Posterior cingulate gyrus (tissue), 11 donors: ENCODE measurements at places on chromosomes 6 and 20.

GRCh38 chr6:24110417-24110816 lies 15.6 kb upstream of the NRSN1 start:
- DNase-seq: no peak

DNA sequence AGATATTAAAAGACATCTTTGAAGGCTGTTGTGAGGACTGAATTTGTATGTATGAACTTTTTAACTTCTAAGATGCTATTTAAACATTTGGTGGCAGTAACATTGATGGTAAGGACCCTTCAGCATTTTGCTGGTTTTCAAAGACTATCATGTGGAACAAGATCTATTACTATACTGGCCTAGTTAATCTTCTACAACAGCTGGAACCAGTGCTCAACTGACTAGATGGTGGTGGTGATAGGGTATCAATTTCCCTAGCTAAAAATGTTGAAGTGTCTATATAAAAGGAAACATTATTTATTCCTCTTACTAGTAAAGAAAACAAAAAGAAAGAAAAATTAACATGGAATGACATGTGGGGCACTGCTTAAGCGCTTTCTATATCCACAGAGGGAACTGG lies 195.7 kb downstream of the TASP1 start:
- no peak for DNase-seq

DNA sequence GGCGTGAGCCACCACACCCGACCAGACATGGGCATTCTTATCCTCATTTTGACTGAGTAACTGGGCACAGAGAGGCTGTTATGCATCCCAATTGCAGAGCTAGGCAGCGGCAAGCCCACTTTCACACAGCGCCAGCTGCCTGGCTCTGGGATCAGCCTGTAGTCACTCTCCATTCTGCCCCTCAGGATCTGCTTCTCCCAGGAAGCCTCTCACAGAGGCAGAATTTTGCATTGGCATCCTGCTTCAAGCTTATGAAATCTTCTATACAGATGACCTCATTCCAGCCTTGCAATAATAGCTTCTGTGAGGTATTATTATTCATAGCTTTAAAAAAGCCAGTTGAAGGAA lies 37.0 kb upstream of the IER3 start:
- no peak for DNase-seq

DNA sequence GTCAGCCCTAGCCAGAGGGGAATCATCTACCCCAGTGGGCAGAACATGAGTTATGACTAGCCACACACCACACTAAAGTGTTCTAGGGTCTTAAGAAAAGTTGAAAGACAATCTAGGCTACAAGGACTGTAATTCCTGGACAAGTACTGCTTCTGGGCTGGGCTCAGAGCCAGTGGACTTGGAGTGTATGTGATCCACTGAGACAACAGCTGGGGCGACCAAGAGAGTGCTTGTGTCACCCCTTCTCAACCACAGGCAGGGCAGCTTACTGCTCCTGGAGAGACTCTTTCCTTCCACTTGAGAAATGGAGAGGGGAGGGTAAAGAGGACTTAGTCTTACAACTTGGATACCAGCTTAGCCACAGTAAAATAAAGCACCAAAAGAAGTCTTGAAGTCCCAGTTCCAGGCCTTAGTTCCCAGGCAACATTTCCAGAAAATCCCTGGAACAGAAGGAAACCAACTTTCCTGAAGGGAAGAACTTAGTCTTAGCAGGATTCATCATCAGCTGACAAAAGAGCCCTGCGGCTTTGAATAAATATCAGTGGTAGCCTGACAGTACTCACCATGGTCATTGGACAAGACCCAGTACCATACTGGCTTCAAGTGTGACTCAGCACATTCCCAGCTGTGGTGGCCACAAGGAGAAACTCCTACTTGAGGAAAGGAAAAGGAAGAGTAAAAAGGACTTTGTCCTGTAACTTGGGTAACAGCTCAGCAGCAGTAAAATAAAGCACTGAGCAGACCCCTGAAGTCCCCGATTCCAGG lies 355.1 kb upstream of the ADGRB3 start:
- DNase-seq: no peak

- no peak for DNase-seq
These were observed 42.9 kb downstream of the ATXN1 start for GRCh38 chr6:16718356-16718755.

DNA sequence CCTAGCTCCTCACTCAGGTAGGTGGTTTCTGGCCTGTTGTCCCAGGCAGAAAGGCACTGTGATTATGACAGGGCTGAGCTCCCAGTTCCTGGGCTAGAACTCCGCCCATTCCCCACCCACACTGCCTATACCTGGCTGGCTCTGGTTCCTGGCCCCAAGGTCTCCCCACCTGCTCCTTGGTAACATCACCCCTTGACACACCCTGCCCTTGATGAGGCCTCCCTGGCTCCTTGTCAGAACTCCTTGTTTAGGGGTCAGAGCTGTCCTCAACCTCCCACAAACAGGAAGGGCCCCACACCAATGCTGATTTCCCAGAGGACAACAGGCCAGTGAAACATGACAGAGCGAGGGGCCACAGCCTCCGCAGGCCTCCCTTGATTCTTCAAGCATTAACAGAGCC lies 15.5 kb upstream of the MYMX start:
- DNase-seq: peak; percentile 41

DNA sequence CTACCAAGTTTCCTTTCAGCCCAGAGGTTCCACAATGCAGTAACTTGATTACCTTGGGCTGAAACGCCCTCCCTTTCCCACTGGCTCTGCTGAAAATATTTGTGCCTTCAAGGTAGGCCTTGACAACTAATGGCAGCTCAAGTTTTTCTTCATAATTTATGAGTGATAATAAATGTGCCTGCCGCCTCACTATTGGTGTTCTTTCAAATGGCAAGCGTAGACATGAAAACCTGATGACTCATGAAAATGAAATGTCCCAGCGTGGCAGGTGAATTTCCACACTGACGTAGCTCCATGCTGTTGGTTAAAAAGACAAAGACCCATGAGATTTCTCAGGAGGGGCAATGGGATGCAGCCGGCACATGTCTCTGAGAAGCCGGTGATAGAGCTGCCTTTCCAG lies 107.2 kb upstream of the GGTLC1 start:
- DNase-seq: no peak

GRCh38 chr6:105097288-105097687 lies 82.5 kb downstream of the POPDC3 start:
- no peak for DNase-seq

- DNase-seq: no peak
These were observed 61.4 kb upstream of the AKAP12 start for GRCh38 chr6:151178373-151178772.

GRCh38 chr6:107124934-107125348 lies 9.6 kb upstream of the BEND3 start:
- no peak for DNase-seq

DNA sequence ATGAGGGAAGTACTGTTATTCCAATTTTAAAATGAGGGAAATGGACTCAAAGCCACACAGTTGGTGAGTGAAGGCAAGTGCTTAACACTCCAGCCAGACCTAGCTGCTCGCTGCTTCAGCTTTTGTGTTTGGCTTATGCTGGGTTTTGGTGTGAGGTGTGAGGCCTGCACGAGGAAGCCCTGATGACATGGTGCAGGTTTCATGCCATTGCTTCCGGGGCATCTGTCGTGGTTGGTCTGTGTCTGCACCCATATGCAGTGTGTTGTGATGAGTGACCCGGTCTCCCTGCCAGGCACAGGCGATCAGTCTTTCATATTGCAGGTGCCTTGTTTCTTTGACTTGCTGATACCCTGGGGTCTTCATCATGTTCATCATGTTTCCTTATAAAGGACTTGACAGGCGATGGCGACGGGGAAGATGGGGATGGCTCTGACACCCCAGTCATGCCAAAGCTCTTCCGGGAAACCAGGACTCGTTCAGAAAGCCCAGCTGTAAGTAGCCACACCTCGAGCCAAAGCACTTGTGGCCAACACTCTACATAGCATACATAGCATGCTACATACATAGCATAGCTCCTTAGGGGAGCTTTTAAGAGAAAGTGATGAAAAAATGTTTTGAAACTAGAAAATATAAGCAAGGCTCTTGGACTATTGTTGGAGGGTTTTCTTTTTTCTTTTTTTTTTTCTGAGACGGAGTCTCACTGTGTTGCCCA lies 22.3 kb downstream of the DNMT3B start:
- DNase-seq: no peak

DNA sequence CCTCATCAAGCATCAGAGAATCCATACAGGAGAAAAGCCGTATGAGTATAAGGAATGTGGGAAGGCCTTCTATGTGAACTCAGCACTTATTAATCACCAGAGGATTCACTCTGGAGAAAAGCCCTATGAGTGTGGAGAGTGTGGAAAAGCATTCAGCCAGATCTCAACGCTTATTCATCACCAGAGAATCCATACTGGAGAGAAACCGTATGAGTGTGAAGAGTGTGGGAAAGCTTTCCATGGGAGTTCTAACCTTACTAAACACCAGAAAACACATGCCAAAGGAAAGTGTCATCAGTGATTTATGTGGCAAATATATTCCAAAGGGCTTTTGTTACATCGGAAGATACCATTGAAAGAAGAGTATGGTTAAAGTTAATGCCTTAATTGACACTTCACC lies 25.4 kb downstream of the ZKSCAN8 start:
- no peak for DNase-seq

DNA sequence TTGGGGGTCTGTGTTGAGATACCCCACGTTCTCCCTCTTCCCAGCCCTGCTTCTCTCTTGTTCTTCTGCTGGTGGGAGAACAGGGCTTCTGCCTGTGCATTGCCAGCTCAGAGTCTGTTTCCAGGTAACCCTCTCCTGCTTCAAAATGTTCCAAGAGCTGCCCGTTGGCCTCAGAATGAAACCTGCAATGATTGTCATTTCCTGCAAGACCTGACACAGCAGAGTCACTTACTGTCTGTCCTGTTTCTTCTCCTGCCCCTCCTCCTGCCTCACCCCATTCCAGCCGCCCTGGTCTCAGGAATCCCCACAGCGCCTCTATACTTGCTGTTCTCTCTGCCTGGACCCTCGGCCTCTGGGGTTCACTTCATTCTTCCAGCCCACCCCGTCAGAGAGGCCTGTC lies 81.4 kb upstream of the ARID1B start:
- DNase-seq: no peak

- no peak for DNase-seq
These were observed 227.2 kb upstream of the ASCC3 start for GRCh38 chr6:101108286-101108685.

GRCh38 chr6:88780714-88781389 lies 182.6 kb downstream of the RNGTT start:
- DNase-seq: peak; percentile 21

DNA sequence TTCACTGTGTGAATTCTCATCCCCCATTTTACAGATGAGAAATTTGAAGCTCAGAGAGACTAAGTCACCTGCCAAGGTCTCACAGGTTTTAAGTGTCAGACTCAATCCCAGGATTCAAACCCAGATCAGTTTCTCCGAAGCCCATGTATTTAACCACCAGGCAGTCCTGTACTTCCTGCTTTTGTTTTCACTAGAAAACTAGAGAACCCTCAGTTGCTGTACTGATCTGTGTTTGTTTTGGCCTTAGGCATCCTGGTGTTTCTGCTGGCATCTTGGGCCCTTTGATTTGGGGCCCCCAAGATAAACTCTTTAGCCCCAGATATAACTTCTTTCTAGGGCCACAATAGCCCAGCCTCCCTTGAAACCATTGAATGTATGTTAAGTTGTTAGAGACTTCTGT lies 36.5 kb downstream of the PPP1R16B start:
- no peak for DNase-seq

GRCh38 chr6:126056355-126057004 lies 70.1 kb downstream of the TRMT11 start:
- no peak for DNase-seq

GRCh38 chr6:111721753-111722154 lies 116.1 kb upstream of the TRAF3IP2 start:
- DNase-seq: no peak

GRCh38 chr6:155380666-155381332 lies 66.5 kb upstream of the TFB1M start:
- DNase-seq: peak; percentile 10

GRCh38 chr6:50889497-50889896 lies 70.8 kb downstream of the TFAP2B start:
- no peak for DNase-seq
